ENCODE measurements at places on chromosomes 6 and 20.

GRCh38 chr6:1179571-1180459, 132.1 kb upstream of the FOXQ1 start:
- DNase-seq, result no peak

DNA sequence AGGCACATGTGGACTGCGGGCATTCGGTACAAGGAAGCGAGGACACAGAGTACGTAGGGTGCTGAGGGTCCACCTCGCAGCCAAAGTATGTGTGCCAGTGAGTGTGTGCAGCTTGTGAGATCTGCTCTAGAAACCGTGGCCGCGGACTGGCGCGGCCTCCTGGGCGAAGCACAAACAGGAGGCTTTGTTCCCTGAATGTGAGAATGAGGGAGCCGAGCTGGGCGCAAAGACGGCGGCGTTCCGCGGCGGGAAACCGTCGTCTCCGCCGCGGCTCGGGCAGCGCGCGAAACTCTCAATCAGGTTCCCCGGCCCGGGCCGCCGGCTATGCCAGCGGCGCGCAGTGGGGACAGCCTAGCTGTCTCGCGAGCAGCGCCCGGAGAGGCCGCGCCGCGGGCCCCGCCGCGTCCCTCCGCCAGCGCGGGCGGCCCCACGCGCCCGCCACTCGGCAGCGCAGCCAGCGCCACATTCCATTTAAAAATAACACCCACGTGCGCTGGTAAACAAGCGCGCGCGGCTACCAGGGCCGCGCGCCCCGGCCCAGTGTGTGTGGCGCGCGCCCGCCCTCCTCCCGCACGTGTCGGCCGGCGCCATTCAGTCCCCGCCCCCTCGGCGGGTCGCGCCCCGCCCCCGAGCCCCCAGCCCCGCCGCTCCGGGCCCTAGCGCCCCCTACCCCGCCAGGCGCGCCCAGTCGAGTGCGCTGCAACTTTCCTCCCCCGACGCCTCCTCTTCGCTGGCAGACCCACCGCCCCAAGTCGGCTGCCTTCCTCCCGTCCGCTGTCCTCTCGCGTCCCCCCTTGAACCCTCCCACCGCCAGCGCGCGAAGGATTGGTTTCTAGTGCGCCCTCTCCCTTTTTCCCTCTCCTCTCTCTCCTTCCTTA, 3.0 kb upstream of the FOXO3 start:
- DNase-seq, result peak; percentile 88

DNA sequence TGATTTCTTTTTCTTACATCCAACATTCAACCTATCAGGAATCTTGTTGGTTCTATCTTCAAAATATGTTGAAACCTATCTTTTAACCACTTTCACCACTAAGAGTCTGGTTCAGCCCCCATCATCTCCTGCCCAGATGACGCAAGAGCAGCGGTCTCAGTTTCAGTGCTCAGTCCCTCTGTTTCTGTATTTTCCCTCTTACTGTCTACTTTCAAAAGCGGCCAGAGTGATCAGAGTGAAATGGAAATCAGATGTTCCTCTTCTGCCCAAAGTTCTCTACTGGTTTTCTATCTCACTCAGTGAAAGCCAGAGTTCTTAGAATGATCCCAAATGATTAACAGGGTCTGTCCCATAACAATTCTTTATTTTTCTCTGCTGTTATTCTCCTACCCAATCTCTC, 147.9 kb upstream of the PDE7B start:
- DNase-seq, result no peak

DNA sequence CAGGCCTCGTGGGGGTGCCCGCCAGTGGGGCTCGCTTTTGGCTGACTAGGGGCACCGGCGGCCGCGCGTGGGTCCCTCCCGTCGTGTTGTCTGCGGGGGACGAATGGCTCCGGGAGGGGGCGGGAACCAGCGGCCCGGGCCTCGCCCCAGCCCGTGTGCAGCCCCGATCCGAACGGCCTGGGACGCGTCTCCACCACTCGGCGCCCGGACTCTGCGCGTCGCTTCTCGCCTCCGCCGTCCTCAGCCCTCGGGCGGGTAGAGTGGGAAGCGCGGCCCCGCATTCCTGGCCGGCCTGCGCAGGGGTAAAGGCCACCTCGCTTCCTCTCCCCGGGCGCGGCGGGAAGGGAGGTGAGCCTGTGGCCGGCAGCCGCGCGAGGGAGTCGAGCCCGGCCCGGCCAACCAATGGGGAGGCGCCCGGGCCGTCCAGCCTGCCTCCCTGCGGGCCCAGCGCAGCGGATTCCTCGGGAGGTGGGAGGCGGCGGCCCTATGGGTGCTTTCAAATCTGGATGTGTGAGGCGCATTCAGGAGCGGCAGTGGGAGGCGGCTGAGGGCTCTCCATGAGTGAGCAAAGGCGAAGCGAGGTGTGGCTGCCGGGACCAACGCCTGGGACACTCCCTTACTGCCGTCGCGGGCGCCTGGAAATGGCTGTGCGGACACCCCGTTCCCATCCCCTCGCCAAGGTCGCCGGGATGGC, 1.1 kb upstream of the ZBTB46 start:
- no peak for DNase-seq

- no peak for DNase-seq
Observed at GRCh38 chr6:166274739-166275370, 33.3 kb downstream of the PRR18 start.

DNA sequence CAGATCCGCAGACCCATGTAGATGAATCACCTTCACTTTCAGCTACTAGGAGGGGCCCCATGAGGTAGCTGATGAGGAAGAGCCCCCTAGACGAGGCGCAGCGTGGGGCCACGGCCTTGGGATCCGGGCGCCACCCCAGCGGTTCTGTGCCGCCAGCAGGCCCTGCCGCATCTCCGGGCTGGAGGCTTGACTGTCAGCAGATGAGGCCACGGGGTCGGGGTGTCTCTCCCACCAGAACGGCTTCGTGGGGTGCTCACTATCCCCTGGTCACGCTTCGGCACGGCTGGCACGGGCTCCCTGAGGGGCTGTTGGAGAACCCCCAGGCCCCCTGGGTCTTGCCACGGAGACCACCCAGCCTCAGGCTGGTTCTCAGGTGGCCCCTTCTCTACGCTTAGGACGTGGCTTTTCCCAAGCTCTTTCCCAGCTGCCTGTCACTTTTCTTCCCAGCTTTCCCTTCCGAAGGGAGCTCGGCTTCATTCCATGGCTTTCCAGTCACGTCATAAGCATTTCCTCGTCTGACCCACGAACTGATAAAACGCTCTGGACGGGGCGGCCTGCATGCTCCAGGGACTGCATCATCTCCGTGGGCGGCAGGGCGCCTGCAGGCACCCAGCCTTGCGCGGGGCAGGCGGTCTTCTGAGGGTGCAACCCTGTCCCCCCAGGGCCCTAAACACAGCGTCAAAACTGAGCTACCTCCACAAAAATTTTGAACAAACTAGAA, 85.9 kb downstream of the THBS2 start:
- DNase-seq, result no peak

DNA sequence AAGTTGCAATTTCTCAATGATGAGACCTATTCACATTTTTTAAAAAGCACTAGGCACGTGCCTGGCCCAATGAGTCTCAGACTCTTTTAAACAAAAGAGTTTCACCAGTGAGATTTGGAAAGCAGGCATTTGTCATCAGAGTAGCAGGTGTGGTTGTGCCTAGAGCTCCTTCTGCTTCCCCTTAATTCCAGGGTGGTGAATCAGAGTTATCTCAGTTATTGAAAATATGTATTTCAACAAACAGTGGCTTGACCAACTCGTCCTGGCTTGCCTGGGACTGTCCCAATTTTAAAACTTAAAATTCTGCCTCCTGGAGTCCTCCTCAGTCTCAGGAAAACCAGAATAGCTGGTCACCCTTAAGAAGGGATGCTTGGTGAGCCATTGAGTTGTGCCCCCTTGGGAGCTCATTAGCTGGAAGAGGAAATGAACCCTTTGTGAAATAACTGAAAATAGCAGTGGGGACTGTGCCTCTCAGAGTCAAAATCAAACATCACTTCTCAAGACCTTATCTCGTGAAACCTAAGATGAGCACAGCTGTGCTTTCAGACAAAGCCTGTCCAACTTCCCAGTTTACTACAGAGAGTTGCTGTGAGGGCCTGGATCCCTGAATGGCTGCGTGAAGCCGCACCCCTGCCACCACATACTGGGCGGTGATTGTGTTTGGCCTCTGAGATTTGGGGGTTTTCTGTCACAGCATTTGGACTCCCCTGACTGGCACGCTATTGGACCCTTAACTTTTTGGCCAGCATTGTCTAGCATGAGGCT, 116.3 kb downstream of the ANKRD60 start:
- no peak for DNase-seq

GRCh38 chr6:34236131-34236442, 586 bp upstream of the HMGA1 start:
- DNase-seq, result no peak

- peak; percentile 51 for DNase-seq
Observed at GRCh38 chr6:35213824-35214756, at the start of gene SCUBE3. TSS of gene SCUBE3 (plus strand) at chr6:35213956. CDS start at chr6:35214419, 463 bp downstream.

GRCh38 chr6:25006565-25007001, 70.8 kb upstream of the RIPOR2 start:
- DNase-seq, result no peak

DNA sequence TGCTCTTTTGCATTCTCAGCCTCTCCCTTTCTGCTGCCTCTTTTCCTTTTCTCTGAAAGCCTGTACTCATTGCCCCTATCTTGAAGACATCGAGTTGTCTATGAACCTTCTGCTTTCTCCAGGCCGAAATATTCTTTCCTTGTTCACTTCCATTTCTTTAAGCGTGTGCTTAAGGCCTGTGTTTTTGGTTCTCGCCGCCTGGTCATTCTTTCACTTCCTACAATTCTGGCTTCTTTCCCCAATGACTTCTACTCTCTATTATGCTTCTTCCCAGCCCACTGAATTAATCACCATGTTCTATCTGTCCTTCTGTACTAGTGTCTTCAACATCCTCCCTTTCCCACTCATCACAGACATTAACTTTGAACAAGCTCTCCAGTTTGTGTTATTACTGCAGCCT, 69.6 kb downstream of the C6orf52 start:
- DNase-seq, result no peak

GRCh38 chr6:84665401-84665800, 99.0 kb downstream of the TBX18 start:
- no peak for DNase-seq

DNA sequence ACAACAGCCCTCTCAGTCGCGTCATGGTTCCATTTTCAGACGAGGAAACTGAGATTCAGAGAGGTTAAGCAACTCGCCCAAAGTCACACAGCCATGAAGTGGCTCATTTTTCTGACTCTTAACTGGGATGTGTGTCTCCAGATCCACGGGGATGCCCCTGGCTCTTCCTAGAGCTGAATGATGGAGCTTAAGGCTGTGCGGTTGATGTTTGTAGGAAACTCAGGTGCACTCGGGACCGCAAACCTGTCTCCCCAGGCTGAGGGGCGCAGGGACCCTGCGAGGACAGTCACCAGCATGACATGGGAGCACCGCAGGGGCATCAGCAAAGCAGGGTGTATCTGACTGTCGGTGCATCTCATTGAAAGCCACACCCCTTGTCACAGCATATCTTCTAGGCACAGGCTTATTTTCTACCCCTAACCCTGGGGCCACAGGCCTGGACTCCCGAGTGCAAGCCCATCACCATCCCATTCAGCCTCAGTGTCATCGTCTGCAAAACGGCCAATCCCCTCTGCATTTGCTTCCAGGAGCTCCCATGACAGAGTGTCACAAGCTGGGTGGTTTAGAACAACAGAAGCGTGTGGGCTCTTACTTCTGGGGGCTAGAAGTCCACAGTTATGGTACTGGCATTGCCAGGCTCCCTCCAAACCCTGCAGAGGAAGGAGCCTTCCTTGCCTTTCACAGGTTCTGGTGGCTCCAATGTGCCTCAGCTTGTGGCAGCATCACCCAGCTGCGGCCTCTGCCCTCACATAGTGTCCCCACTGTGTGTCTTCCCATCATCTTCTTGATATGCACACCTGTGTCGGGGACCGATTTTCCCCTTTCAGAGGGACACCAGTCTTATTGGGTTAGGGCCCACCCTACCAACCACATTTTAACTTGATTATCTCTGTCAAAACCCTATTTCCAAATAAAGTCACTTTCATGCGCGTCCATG, 9.9 kb upstream of the ARHGAP40 start:
- DNase-seq, result no peak

DNA sequence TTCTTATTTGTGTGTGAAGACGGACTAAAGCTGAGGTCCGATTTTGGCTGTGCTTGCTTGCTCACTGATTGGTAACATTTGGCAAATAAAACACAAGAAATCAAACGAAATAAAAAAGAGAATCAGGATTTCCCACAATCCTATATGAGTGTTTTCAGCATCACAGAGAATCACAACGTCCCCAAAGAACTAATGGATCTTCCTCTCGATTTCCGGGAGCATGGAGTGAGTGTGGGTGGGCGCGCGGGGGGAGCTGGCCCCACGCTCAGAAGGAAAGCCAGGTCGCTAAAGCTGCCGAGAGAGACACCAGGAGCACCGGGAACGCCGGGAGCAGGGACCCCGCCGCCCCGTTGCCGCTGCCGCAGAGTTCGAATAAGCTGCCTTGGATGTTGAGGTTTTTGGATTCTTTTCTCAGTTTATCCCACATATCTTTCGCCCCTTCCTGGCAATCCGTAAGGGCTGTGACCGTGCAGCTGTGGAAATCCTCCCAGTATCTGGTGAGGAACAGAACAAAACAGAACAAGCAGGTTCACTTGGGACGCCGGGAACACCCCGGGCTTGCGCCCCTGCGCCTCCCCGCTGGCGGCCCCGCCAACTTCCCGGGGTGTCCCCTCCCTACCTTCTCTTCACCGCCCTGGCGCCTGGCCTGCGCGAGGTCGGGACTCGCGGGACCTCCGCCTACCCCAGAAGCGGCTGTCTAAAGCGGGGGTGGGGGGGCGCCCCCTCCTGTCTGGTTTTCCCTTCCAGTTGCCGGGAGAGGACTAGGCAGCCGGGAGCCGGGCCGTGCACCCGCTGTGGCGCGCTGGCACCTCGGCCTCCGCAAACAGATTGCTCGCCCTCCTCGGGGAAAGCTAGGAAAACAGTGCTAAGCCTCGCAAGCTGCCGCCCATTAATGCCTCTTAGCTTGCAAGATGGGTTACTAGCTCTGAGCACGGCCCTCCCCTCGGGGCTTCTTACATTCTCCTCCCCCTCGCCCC, 7.7 kb downstream of the NRN1 start:
- DNase-seq, result no peak

DNA sequence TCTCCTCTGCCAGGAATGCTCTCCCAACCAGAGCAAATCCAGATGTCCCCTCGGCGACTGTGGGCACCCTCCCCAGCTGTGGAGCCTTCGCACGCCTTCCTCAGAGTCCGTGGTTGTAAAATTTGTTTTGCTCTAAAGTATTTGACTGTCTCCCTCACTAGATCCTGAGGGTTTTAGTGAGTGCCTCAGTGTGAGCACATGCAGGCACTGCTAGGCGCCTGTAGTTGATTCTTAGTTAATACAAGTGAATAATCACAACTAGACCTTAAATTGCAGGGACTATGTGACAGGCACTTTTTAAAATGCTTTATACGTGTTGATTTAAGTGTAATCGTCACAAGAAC, 680 bp upstream of the MTCH1 start:
- no peak for DNase-seq

DNA sequence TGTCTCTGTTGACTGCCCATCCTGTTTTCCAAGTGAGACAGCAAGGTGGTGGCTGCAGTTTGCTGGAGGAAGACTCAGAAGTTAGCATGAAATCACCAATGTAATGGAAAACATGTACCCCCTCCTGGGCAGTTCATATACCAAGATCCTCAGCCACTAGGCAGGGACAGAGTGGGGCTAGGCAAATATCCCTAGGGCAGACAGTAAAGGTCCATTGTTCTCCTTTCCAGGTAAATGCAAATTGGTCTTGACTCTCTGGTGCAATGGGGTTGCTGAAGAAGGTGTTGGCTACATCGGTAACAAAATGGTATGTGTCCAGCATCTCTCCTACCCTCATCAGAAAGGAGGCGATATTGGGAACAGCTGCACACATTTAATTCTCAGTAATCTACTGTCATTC, 233.6 kb upstream of the SOX4 start:
- DNase-seq, result no peak

GRCh38 chr6:32475392-32476206, 35.9 kb downstream of the HLA-DRA start:
- DNase-seq, result no peak

Measured in NCI-H1105 treated with DMSO at 0.1 percent for 48 hours (cell line).